ENCODE measurements at places on chromosomes 5 and 9. TPM values are rescaled to one million over a fixed set of nuclear protein-coding genes. Genes with fewer than 3 reads are reported as not detected.

GRCh38 chr9:89349607-89350006 lies 31.3 kb downstream of the SECISBP2 start:
- no peaks in the 10 kb centered on the region for H3K27me3 ChIP-seq
- no peak for DNase-seq
- H3K4me3 ChIP-seq = no peak overlapping the region
- H3K36me3 ChIP-seq = peaks cover 4% of the 10 kb centered on the region
- no peaks in the 10 kb centered on the region for H3K4me1 ChIP-seq

- no peak overlapping the region for H3K4me3 ChIP-seq
- no peaks in the 10 kb centered on the region for H3K27me3 ChIP-seq
- DNase-seq = no peak
- H3K4me1 ChIP-seq = peaks cover 25% of the 10 kb centered on the region
Observed at GRCh38 chr5:96067894-96068614, 106.4 kb upstream of the ELL2 start.

- H3K27ac ChIP-seq = no peak overlapping the region
- H3K36me3 ChIP-seq = no peaks in the 10 kb centered on the region
- no peak for DNase-seq
- no peaks in the 10 kb centered on the region for H3K4me1 ChIP-seq
Observed at GRCh38 chr9:31336386-31336785, 1048.1 kb upstream of the ACO1 start.

DNA sequence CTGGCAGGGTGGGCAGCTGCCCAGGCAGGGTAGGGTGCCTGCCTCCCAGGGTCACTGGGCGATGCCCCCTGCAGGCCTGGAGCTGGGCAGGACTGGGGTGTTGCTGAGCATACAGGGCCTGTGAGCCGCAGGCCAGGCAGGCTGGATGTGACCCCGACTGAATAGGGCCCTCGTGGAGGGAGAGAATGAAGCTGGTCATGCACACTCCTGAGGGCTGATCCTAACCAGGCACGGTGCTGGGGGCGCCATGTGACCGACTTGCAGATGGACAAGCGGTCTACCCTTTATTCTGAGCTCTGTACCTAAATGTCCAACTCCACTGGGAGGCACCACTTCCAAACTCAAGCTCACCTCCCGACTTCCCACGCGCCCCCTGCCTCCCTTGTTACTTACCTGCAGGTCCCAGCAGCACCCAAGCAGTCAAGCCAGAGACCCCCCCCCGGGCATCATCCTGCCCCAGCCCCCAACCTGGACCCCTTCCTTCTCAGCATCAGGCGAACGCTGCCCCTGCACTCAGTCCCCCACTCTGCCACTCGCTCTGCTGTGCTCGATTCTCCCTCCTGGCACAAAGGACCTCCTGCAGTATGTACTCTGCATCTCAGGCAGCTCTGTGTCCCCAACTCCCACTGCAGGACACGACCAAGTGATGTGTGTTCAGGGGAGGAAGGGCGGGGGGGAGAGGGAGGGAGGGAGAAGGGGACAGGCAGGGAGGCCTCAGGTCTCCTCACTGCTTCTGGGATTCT lies 76.8 kb upstream of the PHYKPL start:
- H3K4me3 ChIP-seq = no peak overlapping the region
- H3K36me3 ChIP-seq = no peaks in the 10 kb centered on the region
- no peaks in the 10 kb centered on the region for H3K4me1 ChIP-seq

- no peak overlapping the region for H3K4me3 ChIP-seq
- DNase-seq = no peak
- peaks cover 10% of the 10 kb centered on the region for H3K4me1 ChIP-seq
- H3K36me3 ChIP-seq = no peaks in the 10 kb centered on the region
- no peak overlapping the region for H3K27ac ChIP-seq
Observed at GRCh38 chr9:137411645-137412380, 11.1 kb downstream of the EXD3 start.

GRCh38 chr5:116274251-116274650 lies 189.4 kb downstream of the COMMD10 start:
- no peaks in the 10 kb centered on the region for H3K4me1 ChIP-seq
- no peaks in the 10 kb centered on the region for H3K27me3 ChIP-seq
- no peak overlapping the region for H3K27ac ChIP-seq
- H3K4me3 ChIP-seq = no peak overlapping the region
- no peaks in the 10 kb centered on the region for H3K36me3 ChIP-seq
- no peak for DNase-seq

GRCh38 chr9:137828527-137829259 lies 48.9 kb upstream of the CACNA1B start:
- no peak overlapping the region for H3K27ac ChIP-seq
- peak; percentile 86 for DNase-seq
- no peaks in the 10 kb centered on the region for H3K4me1 ChIP-seq
- H3K36me3 ChIP-seq = no peaks in the 10 kb centered on the region
- H3K4me3 ChIP-seq = no peak overlapping the region

DNA sequence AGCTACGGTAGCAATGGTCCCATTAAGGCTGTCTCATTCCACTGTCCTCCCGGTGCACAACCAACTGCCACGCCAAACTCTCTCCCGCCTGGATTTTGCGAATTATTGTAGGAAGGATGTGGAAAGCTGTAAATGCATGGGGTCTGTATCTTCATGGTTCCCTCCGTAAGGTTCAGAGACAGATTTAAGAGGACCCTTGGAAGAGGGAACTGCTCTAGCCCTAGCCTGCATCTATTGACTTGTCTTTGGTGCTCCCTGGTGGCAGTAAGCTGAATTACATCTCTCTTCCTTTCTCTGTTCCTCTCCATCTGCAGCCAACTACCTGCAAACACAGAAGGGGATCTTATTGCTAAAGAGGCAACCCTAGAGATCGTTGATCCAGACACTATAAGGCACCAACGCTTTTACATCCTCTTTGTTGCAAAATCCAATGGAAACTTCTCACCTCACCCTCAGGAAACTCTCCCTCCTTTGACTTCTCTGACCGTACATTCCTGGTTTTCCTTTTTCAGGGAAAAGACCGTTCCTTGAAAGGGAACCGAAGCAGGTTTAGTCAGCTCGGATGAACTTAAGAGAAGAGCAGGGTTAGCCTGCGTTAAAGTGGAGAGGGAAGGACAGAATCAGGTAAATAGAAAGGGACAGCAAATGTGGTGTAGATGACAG lies 11.9 kb downstream of the CAPSL start:
- H3K36me3 ChIP-seq = no peaks in the 10 kb centered on the region
- peaks cover 90% of the 10 kb centered on the region for H3K27me3 ChIP-seq
- H3K4me3 ChIP-seq = no peak overlapping the region
- H3K27ac ChIP-seq = no peak overlapping the region
- peak; percentile 76 for DNase-seq

DNA sequence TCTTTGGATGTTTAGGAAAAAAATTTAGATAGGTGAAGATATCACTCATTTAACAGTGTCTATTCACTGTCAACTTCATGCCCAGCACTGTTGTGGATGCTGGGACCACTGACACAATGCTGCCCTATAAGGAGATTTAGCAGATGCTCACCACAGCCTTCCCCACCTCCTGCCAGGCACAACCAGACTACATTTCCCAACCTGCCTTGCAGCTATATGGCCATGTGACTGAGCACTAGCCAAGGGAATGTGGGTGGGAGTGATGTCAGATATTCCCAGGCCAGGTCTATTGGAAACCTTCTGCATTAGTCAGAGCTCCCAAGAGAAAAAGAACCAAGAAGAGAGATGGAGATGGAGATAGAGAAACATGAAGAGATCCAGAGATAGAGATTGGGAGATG lies 302.6 kb upstream of the TAS2R1 start:
- no peaks in the 10 kb centered on the region for H3K27me3 ChIP-seq
- no peak for DNase-seq
- H3K4me3 ChIP-seq = no peak overlapping the region
- no peaks in the 10 kb centered on the region for H3K36me3 ChIP-seq

DNA sequence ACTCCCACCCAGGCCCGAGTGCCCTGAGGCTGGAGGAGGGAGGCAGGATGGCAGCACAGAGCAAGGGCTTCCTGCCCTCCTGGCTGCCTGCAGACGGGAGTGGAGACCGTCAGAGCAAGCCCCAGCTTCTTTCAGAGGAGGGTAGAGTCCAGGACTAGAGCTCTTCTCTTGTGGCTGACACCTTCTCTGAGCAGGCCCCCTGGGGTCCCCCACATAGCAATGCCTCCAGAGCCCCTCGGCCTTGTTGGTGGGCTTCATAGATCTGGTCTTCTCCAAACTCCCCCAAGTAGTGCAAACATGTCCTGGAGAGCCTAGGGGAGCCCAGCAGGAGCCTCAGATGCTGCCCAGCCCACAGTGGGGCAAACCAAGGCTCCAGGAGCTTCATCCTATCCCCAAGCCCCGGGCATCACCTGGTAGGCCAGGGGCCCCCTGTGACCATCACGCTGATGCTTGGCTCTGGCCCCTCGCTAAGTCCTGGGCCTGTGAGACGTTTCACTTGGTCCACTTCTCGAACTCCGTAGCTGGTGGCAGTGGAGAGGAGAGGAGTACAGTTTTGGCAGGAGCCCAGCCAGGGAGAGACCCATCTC lies 2.0 kb downstream of the MZB1 start:
- no peak for DNase-seq
- no peak overlapping the region for H3K27ac ChIP-seq
- peaks cover 4% of the 10 kb centered on the region for H3K4me1 ChIP-seq
- H3K27me3 ChIP-seq = peaks cover 14% of the 10 kb centered on the region
- H3K4me3 ChIP-seq = no peak overlapping the region

C9orf153 gene
- not detected for total RNA-seq

PCDHA12 gene
- 5.9 TPM for total RNA-seq

Data from neural progenitor cell (in vitro differentiated cells).